ENCODE measurements at places on chromosomes 5 and 9. TPM values are rescaled to one million over a fixed set of nuclear protein-coding genes. Genes with fewer than 3 reads are reported as not detected.

The FOXD4L5 gene
- total RNA-seq = 0.29 TPM

The BTNL8 gene
- total RNA-seq = 0.16 TPM

The HNRNPAB gene
- 56.3 TPM for total RNA-seq

GRCh38 chr5:178672630-178673029 is 45.8 kb upstream of the CLK4 start:
- DNase-seq = no peak
- H3K27ac ChIP-seq = no peak overlapping the region
- H3K4me3 ChIP-seq = no peak overlapping the region
- peaks cover 11% of the 10 kb centered on the region for H3K27me3 ChIP-seq
- no peaks in the 10 kb centered on the region for H3K4me1 ChIP-seq
- no peaks in the 10 kb centered on the region for H3K36me3 ChIP-seq

DNA sequence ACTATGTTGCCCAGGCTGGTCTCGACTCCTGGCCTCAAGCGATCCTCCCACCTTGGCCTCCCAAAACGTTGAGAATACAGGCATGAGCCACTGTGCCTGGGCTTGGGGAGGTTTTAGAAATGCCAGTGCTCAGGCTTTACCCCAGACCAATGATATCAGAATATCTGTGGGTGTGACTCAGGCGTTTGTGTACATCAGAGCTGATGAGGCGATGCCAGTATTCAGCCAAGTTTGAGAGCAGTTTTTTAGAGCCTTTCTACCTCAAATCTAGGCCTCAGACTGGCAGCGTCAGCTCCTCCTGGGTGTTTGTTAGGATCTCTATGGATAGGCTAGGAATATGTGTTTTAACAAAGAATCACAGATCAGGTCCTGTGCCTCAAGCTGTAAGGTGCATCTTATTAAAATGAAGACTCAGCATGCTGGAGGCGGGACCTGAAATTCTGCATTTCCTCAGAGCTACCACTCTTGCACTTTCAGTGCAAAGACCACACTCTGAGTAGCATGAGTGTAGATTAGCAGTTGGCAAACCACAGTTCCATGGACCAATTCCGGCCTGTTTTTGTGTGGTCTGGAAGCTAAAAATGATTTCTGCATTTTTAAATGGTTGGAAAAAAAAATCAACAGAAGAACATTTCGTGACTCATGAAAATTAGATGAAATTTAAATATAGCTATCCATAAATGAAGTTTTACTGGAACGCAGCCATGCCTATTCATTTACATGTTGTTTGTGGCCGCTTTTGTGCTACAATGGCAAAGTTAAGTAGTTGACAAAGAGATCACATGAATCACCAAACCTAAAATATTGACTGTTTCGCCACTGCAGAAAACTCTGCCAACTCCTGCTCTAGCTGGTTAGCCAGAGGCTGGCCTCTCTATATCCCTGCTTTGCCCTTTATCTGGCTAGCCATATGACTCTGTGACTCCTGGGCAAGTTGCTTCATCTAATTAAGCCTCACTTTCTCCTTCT is 92.2 kb downstream of the KLF4 start:
- no peaks in the 10 kb centered on the region for H3K36me3 ChIP-seq
- H3K27me3 ChIP-seq = no peaks in the 10 kb centered on the region
- H3K27ac ChIP-seq = no peak overlapping the region
- no peak overlapping the region for H3K4me3 ChIP-seq
- no peaks in the 10 kb centered on the region for H3K4me1 ChIP-seq

- H3K27me3 ChIP-seq = no peaks in the 10 kb centered on the region
- H3K4me3 ChIP-seq = no peak overlapping the region
- H3K4me1 ChIP-seq = no peaks in the 10 kb centered on the region
- H3K27ac ChIP-seq = no peak overlapping the region
- no peaks in the 10 kb centered on the region for H3K36me3 ChIP-seq
Observed at GRCh38 chr5:5293029-5293428, 129.4 kb upstream of the ICE1 start.

Measured in breast epithelium (tissue), 4 donors.